ENCODE measurements at places on chromosomes 3 and 15.

GRCh38 chr3:185646382-185647133 is 60.5 kb downstream of the SENP2 start:
- DNase-seq: no peak

DNA sequence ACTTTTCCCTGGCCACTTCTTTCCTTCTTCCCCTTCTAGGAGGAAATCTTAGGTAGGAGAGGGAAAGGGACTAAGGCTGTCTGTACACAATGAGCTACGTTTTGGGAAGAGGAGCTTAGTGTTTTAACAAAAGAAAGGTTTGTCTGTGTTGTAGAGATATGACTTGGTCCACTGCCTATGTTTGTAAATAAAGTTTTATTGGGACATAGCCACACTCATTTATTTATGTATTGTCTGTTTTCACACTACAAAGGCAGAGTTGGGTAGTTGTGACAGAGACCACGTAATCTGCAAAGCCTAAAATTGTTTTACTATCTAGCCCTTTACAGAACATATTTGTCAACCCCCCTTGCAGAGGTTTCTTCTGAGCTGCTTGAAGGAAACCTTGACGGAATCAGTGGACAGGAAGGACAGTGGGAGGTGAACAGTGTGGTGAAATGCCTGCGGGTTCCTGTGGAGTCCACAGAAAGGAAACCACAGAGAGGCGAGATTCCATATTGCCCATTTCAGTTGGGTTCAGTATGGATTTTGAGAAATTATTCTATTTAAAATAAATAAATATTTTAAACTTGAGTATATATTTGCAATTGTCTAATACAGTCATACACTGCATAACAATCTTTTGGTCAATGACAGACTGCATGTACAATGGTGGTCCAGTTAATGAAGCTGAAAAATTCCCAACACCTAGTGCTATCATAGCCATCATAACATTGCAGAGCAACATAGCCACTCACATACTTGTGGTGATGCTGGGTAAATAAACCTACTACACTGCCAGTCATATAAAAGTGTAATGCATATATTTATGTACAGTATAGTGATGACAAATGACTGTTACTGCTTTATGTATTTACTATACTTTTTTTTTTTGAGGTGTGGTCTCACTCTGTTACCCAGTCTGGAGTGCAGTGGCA is 157.9 kb upstream of the NUDT16 start:
- DNase-seq: no peak

- no peak for DNase-seq
Observed at GRCh38 chr15:66749841-66750575, 48.0 kb downstream of the SMAD6 start.

DNA sequence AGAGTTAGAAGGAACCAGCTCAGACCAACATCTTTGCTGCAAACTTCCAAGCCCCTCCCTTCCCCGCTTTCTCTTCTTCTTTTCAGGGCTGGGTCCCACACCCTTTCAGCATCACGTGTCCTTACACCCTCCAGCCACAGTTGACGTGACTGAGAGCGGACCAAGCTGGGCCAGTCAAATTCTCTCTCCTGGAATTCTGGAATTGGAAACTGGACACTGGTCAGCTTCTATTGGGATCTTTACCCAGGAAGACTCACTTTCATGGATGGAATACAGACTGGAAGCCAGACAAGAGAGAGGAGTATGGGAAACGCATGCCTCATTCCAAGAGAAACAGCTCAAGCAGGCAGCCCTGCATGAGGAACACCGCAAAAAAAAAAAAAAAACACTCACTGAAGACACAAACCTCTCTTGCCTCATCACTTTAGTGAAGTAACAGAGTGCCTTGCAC is 12.4 kb upstream of the TPM1 start:
- DNase-seq: no peak

DNA sequence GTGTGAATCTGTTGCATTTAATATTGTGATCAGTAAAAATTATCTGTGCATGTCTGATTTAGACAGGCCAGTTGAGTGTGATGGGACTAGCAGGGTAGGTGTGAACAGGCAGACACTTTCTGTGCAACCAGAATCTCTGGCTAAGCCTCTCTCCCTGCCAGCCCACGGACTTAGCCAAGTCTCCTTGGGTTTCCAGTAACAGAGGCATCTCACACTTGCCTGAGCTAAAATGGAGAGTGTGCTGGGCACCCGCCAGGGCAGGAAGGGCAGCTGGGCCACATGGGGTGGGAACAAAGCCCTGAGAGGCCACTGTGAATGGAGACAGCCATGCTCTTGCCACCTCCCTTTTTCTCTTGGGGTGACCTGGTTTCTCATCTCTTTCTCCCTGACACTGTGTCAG is 12.5 kb upstream of the RPS27L start:
- no peak for DNase-seq

- no peak for DNase-seq
Observed at GRCh38 chr3:7874116-7874515, 627.5 kb upstream of the LMCD1 start.

- DNase-seq: no peak
Observed at GRCh38 chr15:82554849-82555248, 14.6 kb upstream of the RPS17 start.

GRCh38 chr15:78097667-78098066 is 5.3 kb downstream of the SH2D7 start:
- no peak for DNase-seq

DNA sequence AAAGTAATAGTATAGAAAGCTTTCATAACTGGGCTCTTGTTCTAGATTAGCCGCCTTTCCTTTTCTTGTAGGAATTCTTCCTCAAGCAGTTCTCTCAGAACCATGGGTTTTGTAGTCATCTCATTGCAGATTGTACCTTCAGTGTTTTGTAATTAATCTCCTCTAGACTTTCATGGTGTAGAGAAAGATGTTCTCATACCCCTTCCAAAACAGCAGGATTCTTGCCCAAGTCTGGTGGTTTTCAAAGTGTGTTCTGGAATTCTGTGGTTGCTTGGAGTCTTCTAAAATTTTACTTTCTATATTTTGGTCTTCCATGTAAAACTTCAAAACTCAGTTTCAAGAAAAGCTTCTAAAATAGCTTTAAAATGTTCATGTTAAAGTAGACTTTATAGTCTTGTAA is 293.8 kb downstream of the PTPRG start:
- no peak for DNase-seq

DNA sequence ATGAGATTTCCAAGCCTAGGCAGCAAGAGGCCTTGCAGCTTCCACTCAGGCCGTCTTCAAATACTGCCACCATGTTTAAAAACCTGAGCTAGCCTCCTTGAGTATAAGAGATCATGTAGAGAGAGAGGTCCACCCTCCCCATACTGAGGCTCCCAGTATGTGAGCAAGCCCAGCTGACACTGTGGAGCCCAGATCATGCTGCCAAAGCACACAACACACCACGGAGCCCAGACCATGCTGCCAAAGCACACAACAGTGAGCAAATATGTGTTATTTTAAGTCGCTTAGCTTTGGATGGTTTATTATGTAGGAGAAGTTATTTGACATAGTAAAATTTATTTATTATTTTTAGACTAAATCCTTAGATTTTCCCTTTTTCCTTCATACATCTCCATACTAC is 333.7 kb downstream of the CTNNB1 start:
- no peak for DNase-seq

DNA sequence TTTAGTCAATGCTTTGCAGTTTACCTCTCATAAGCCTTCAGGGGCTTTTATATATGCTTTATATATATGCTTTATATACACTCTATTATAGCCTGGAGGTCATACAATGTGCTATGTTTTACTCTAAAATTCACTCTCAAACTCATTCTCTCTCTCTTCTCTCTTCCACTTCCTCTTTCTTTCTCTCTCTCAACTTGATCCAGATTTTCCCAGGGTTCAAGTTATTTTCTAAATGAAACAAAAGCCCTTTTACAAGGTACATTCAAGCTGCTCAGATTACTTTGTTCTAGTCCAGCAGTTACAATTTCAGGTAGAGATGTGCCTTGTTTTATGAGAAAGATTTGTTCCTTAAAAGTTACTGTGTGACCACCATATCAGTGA is 79.6 kb upstream of the ACP3 start:
- no peak for DNase-seq

DNA sequence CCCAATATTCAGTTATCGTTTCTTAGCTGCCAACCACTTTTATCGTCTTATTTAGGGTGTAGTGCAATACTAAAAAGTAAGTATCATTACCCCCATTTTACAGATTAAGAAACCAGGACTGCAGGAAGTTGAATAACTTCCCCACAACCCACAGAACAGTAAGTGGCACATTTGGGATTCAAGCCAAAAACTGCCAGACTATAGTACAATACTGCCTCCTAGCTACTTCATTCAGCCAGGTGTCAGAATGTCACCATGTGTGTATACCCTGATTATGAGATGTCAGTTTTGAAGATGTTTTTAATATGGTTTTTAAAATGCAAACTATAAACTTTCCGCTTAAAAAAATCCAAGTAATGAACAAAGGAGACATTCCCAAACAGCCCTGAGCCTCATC is 74.2 kb upstream of the PROK2 start:
- peak; percentile 29 for DNase-seq

DNA sequence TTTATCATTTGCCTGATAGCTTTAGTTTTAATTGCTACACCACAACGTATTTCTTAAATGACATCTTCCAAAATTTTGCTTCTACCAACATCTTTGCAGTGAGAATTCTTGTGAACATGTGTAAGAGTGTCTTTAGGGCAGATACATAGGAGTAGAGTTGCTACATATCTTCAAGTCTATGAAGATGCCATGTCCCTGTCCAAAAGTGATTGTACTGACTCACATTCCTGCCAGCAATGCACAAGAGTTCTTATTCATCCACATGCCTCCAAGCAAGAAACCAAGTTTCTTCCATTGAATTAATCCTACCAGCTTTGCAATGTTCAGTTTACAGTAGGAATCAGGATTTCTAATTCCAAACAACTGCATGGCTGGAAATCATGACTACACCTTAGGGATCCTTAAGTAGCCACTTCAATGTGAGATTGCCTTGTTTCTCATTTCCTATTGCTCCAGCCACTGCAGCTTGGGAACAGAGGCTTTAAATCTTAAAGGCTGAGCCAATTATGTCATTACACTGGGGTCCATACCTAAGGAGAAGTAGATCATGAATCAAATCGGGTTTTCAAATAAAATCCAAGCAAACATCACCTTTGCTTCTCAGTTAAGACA is 44.5 kb downstream of the BCL2L10 start:
- no peak for DNase-seq

DNA sequence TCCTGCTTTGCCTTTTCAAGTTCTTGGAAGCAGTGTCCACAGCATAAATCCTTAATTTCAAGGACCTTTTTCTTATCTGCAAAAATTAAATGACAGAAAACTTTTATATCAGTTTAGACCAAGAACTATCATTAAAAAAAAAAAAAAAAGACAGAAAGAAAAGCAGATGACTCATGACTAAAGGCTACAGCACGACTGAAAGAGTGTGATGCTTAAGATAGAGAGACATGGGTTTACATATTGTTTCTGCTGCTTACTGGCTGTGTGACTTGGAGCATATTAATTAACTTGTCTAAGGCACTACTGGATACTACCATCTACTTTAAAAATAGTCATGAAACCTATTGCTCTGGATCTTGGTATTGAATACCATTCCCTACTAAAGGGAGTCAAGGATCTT is 62.3 kb downstream of the CEP152 start:
- no peak for DNase-seq

DNA sequence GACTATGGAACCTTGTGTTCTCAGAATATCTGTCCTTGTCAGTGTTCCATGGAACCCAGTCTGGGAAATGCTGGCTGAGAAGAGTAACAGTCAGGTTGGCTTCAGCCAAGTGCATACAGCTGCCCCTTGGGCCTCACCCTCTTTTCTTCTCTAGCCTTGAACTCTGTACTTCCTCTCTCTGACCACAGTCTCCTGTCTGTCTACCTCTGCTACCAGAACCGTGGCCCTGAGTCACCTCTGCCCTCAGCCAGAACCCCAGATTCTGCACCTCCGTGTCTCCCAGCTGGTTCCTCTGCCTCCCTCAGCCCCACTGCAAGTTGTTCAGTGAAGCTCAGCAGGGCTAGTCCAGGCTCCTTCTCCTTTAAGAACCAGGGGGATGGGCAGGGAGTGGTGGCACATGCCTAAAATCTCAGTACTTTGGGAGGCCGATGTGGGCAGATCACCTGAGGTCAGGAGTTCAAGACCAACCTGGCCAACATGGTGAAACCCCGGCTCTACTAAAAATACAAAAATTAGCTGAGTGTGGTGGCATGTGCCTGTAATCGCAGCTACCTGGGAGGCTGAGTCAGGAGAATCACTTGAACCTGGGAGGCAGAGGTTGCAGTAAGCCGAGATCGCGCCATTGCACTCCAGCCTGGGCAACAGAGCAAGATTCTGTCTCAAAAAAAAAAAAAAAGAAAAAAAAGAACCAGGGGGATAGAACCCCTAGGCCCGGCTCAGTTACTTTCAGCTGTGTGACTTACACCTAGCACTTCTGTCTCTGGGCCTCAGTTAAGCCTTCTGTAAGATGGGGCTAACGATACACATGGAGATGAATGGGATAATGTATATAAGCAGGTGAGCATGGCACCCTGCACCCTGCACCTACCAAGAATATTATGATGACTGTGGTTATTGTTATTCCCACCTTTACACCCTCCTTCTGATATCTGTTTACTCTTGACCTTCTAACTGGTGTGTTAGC is 24.3 kb upstream of the TATDN2 start:
- no peak for DNase-seq

GRCh38 chr3:94176988-94177745 is 114.3 kb downstream of the NSUN3 start:
- no peak for DNase-seq

GRCh38 chr3:169564883-169565282 is 98.6 kb downstream of the MECOM start:
- DNase-seq: no peak

DNA sequence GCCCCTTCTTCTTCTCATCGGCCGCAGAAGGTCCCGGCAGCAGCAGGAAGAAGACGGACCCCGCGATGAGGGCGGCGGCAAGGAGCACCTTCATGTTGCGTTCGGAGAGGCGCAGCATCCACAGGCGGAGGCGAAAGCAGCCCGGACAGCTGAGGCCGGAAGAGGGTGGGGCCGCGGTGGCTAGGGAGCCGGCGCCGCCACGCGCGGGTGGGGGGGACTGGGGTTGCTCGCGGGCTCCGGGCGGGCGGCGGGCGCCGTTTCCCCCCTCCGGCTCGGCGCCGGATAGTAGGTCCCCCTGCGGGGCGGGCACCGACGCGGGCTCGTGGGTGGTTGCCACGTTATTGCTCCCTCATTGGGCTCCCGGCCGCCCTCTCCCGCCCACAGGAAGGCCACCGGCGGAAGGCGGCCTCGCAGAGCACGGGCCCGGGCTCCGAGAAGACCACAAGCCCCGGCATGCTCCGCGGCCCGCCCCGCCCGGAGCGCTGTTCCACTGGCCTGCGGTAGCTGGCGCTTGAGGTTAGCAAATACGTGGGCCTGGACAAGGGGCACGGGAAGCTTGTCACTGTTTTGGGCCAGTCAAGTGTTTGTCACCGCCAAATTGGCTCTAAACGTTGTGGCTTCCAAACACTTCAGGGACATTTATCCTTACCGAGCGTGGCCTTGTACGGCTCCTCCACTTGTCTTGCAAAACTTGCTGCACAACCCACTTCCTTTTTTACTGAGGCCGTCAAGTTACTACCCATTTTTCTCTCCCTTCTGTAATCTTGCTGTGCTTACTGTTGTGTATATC is at the start of gene PPIB:
Gene PPIB, minus strand, starts transcription at position 154 of the 790 bp plus-strand sequence. Its CDS starts 36 bp downstream, at position 118.
- DNase-seq: peak; percentile 96

GRCh38 chr3:106168962-106169750 is 300.3 kb upstream of the CBLB start:
- no peak for DNase-seq

GRCh38 chr3:8982509-8982908 is 19.2 kb upstream of the RAD18 start:
- no peak for DNase-seq

- no peak for DNase-seq
Observed at GRCh38 chr3:73399106-73399505, 225.6 kb downstream of the PDZRN3 start.

All from DND-41 (cell line).